Activated CD4-positive, alpha-beta T cell treated with anti-CD3 and anti-CD28 coated beads, Interleukin-2, amount 50 U/mL, for 4 hours (primary cell): ENCODE measurements at places on chromosomes 5 and 9.

DNA sequence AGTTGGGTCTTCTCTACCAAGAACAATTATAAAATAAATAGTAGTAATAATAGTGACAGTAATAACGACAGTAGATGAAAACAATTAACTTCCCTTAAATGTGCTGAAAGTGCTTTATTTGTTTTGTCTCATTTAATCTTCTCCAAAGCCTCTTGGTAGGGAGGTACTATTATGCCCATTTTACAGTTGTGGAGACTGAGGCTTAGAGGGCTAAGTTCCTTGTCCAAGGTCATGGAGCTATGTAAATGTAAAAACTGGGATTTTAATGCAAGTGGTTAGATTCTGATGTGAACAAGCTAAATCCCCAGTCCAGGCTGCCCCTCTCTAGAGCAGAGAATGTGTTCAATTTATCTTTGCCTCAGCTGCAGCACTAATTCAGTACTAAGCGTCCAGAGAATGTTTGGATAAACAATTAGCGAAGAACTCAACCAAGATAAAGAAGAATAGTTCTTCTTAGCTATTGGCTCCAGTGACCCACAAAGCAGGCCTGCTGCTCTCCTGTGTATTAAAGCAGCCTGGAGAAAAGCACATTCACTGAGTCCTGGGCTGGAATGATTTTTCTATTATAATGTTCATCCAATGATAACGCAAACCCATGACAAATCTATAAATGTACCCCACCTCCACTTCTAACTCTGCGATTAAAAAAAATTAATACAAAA, 68.8 kb downstream of the NPR3 start:
- DNase-seq: no peak

DNA sequence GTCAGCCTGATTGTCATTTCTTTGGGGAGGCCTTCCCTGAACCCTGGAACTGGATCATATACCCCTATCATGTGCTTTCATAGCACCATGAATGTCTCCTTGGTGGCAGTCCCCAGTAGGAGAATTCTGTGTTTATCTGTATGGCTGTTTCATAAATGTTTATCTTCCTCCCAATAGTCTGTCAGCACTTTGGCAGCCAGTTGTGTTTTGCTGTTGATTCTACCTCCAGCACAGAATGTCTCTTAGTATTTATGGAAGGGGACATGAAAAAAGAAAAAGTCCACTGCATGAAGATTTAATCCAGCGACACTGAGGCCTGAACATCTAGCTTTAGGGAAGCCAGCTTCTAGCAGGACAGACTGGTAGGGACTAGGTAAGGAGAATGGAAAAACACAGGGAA, 38.3 kb downstream of the GHR start:
- DNase-seq: no peak

- DNase-seq: no peak
Observed at GRCh38 chr5:172180936-172181335, 7.1 kb downstream of the STK10 start.

DNA sequence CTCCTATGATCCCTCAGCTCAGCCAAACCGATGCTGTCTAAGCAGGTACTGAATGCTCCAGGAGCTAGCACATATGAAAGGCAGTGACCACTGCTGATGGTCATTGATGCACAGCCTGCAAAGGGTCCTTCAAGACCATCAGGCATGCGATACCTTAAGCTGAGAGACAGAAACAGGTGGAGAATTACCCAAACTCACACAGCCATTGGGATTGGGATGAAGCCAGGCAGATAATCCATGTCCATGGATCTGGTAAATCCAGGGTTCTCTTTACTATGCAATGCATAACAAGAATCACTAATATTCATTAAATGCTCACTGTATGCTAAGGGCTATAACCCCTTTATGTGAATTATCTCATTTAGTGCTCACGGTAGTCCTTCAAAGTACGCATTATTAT, 36.2 kb downstream of the RAPGEF1 start:
- DNase-seq: no peak

DNA sequence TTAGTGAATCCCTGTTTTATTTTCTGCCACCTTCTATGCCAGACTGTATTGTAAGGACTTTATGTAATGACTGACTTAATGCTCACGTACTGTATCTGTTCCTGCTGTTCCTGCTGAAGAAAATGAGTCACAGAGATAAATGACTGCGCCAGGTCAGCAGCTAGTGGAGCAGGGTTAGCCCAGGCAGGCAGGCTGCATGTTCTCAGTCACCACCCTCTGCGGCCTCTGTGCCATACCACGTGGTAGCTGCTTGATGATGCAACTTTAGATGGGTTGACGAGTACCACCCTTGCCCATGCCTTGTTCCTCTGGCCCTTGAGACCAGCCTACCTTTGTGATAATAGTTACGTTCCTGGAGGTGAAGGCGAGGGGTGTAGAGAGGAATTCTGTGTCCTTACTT, 161.9 kb downstream of the TRIO start:
- no peak for DNase-seq

DNA sequence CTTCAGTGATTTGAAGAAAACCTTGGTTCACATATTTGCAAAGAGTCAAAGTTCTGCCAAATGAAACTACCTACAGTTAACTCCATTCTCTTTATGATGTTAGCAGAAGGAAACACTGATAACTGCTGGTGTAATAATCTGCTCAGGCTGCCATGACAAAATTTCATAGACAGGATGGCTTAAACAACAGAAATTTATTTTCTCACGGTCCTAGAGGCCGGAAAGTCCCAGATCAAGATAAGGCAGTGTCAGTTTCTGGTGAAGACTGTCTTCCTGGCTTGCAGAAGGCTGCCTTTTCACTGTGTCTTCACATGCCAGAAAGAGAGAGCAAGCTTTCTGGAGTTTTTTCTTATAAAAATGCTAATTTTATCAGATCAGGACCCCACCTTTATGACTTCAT, 102.4 kb upstream of the PARP8 start:
- DNase-seq: no peak
